ENCODE measurements at places on chromosomes 1 and 21.

GRCh38 chr1:117821774-117822482, 107.5 kb downstream of the GDAP2 start:
- peak; percentile 89 for DNase-seq

DNA sequence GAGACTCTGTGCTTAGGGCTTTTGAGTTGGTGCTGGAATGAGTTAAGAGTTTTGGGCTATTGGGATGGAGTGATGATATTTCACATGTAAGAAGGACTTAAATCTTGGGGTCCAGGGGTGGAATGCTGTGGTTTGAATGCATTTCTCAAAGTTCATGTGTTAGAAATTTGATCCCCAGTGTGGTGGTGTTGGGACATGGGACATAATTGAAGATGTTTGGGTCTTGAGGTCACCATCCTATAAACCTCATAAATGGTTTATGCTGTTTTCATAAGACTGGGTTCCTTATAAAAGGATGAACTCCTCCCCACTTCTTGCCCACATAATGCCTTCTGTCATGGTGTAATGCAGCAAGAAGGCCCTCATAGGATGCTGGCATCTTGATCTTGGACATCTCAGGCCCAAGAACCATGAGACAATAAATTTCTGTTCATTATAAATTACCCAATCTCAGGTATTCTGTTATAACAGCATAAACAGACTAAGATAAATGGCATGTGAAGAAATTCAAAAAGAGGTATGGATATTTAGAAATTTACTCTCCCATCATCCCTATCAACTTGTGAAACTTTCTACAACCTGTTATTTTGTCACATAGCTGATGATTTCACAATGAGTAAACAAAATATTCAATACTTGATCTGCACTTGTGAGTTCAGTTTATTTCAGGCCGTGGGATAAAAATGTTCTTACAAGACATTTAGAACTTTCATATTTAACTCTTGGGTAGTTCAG, 48.0 kb upstream of the NEK7 start:
- no peak for DNase-seq

GRCh38 chr1:24409535-24409934, 4.0 kb downstream of the STPG1 start:
- no peak for DNase-seq

GRCh38 chr21:45525153-45525909, 16.9 kb downstream of the SLC19A1 start:
- no peak for DNase-seq

DNA sequence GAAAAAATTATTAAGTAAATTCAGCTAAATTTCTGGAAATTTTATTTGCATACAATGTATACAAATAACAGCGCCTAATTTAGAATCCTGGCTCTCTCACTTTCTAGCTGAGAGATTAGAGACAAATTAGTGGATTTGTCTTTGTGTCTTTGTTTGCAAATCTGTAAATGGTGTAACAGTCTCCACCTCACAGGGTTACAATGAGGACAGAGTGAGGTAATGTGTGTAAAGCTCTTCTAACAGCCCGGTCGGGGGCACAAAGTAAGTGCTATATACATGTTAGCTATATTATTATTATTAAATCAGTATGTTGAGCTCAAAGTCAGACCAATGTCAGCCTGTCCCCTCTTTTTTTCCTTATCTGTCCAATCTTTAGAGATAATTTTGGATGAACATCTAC, 5.0 kb upstream of the ADAMTSL4 start:
- no peak for DNase-seq

DNA sequence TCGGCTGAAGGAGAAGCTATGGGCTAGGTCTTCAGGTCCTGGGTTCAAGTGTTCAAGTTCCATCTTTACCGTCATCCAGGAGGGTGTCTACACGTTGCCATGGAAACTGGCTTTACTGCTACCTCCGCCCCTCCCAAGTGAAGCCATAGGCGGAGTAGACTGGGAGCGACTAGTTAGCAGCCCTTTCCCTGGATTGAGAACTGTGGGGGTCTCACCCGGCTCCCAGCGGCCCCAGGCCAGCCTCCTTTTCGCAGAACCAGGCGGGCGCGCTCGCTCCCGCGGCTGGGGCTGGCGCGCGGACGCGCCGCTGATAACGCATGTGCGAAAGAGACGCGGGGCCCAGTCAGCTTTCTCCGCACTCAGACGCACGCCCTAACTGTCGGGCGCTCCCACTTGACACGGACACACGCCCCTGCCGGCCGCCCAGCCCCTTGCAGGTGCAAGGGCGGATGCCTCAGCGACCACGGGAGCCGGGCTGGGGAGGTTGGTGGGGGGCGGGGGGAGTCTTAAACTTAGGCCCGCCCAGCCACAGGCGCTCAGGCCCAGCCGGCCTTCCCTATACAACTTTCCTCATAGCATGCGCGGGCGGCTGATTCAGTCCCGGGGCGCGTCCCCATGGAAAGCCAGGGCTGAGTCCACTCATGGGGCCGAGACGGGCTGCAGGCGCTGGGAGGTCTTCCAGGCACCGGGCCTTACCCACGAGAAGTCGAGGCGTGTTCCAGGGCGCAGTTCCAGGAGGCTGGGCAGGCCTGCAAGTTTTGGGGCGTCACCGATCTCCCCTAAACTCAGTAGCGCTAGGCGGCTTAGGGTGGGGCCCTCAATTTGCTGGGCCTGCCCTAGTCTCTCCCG, 7.4 kb downstream of the EFNA4 start:
- DNase-seq, result no peak

- peak; percentile 0 for DNase-seq
Observed at GRCh38 chr1:110948038-110948810, 15.5 kb downstream of the LRIF1 start.
